GM23338 (cell line): ENCODE measurements at places on chromosomes 6 and 20. TPM values are rescaled to one million over a fixed set of nuclear protein-coding genes. Genes with fewer than 3 reads are reported as not detected.

Gene SAMD3
- 3.8 and 4.9 TPM in 2 replicates for total RNA-seq

- no peak overlapping the region for H3K27ac ChIP-seq
- DNase-seq, result no peak
- no peak overlapping the region for H3K4me3 ChIP-seq
- H3K27me3 ChIP-seq, result no peaks in the 10 kb centered on the region
Observed at GRCh38 chr6:73728548-73729205, 32.7 kb downstream of the CD109 start.

GRCh38 chr6:140427842-140428241, 1053.4 kb upstream of the CITED2 start:
- H3K4me3 ChIP-seq, result no peak overlapping the region
- H3K36me3 ChIP-seq, result no peaks in the 10 kb centered on the region
- no peak overlapping the region for H3K27ac ChIP-seq
- H3K4me1 ChIP-seq, result no peaks in the 10 kb centered on the region
- peak; percentile 27 for DNase-seq

- no peak for DNase-seq
- H3K27ac ChIP-seq, result no peak overlapping the region
- H3K36me3 ChIP-seq, result no peaks in the 10 kb centered on the region
- no peak overlapping the region for H3K4me3 ChIP-seq
- H3K4me1 ChIP-seq, result no peaks in the 10 kb centered on the region
Observed at GRCh38 chr20:50558483-50558925, 48.3 kb downstream of the PTPN1 start.

GRCh38 chr20:38126932-38127621, 38.0 kb downstream of the TGM2 start:
- no peaks in the 10 kb centered on the region for H3K36me3 ChIP-seq
- DNase-seq, result no peak
- H3K4me3 ChIP-seq, result no peak overlapping the region

GRCh38 chr6:110114004-110114403, 65.5 kb downstream of the WASF1 start:
- H3K36me3 ChIP-seq, result no peaks in the 10 kb centered on the region
- H3K27ac ChIP-seq, result no peak overlapping the region

Gene TFAP2D
- not detected in 2 replicates for total RNA-seq

Gene LY6G6F
- total RNA-seq, result not detected in 2 replicates

GRCh38 chr6:142913036-142913510, 31.9 kb downstream of the HIVEP2 start:
- no peaks in the 10 kb centered on the region for H3K36me3 ChIP-seq
- no peak for DNase-seq
- H3K4me1 ChIP-seq, result peaks cover 12% of the 10 kb centered on the region
